ENCODE measurements at places on chromosomes 2 and 18.

- DNase-seq: no peak
These were observed 713 bp downstream of the WBP1 start for GRCh38 chr2:74458938-74459363.

GRCh38 chr2:7994397-7994951 lies 687.4 kb upstream of the ID2 start:
- no peak for DNase-seq

DNA sequence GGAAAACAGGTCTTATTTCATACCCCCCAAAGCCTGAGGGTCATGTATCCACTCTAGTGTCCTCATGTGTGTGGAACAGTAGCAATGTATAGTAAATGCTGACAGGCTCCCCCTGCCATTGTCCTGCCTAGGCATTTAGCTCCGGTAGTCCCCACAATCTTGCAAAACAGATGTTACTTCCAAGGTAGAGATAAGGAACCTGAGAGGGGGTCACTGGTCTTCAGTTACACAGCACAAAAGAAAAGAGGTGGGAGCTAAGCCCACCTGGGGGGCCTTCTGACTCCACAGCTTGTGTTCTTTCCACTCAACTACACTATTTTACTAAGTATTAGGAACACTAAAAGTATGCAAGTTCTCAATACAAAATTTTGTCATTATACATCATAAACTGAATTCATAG lies 17.4 kb upstream of the FECH start:
- no peak for DNase-seq

GRCh38 chr2:144914113-144914512 lies 394.2 kb upstream of the ZEB2 start:
- no peak for DNase-seq

GRCh38 chr2:168797286-168797655 lies 5.2 kb upstream of the NOSTRIN start:
- DNase-seq: no peak
